Left kidney (tissue), 8 donors: ENCODE measurements at places on chromosomes 5 and 9. TPM values are rescaled to one million over a fixed set of nuclear protein-coding genes. Genes with fewer than 3 reads are reported as not detected.

Gene PTPRD
- 145 TPM for polyA plus RNA-seq

Gene ACOT12
- 1.2 TPM for polyA plus RNA-seq

Gene BHMT
- polyA plus RNA-seq, result 348 TPM

Gene TAS2R1
- 0.42 TPM for polyA plus RNA-seq

Gene TAF11L10
- polyA plus RNA-seq, result not detected

Gene C5orf34
- 8.4 TPM for polyA plus RNA-seq

Gene SLC28A3
- 0.03 TPM for polyA plus RNA-seq

Gene MCTP1
- polyA plus RNA-seq, result 7.7 TPM

Gene CHSY3
- 5.0 TPM for polyA plus RNA-seq

Gene TSTD2
- polyA plus RNA-seq, result 46.8 TPM

- peak; percentile 70 for DNase-seq
Measured at GRCh38 chr5:163504079-163504931, 1.1 kb upstream of the MAT2B start.

- DNase-seq, result no peak
Measured at GRCh38 chr5:80119372-80119771, 84.2 kb downstream of the THBS4 start.

DNA sequence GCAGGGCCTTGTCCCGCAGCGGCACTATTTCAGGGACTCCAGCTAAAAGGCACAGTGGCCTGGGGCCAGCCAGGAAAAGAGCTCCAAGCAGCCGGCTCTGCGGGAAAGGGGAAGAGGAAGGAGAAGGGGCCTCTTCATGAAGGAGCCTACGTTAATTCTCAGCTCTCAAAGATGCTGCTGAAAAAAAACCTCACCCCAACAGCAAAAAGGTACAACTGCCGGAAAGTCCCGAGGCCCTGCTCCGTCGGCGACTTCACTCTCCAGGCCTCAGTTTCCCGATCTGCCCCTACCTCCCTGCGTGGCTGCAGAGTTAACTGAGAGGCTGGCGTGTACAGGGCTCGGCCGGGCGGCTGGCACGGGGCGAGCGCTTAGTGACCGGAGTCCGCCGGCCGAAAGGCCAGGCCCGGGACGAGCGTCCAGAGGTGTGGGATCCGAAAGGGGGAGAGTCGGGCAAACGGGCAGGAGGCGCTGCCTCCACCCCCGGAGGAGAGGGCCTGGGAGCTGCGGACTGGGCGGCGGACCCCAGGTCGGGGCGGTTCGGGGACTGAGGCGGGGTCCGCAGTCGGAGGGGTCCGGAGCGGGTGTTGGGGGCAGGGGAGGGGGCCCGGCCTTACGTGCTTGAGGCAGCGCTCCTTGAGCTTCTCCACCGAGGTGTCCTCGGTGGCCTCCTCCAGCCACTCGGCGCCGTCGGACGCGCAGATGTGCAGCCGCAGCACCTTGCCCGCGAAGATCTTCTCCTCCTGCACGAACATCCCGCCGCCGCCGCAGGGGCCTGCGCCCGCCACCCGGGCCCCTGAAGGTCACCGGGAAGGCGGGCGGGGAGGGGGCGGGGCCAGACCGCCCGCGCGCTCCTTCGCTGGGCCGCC is 529 bp downstream of the UBAC1 start:
- no peak for DNase-seq

DNA sequence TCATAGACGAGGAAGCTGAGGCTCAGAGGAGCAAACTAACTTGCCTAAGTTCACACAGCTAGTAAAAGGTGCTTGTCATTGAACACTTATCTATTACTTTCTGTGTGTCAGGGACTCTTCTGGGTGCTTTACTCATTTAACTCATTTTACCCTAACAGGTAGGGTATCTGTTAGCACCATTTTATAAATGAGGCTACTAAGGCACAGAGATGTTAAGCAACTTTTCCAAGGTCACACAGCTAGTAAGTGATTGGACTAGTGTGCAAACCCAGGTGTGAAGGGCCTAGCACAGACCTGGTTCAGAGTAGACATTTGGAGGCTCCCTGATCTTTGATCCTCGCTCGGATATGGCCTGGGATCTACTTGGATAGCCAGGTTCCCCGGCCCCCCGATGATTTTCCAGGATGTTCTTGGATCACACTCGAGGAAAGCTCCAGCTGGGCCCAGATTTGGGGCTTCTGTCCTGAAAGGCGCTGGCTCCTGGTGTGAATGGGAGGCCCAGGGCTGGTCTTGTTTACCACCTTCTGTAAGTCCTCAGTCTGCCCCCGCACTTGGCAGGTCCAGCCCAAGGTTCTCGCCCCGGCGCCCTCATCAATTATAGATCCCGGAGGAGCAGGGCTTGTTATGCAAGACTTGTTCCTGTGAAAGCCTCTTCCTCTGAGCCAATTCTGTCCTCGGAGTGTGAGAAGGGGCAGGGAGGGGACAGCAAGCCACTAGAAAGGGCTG is 37.5 kb downstream of the GSN start:
- DNase-seq, result no peak

DNA sequence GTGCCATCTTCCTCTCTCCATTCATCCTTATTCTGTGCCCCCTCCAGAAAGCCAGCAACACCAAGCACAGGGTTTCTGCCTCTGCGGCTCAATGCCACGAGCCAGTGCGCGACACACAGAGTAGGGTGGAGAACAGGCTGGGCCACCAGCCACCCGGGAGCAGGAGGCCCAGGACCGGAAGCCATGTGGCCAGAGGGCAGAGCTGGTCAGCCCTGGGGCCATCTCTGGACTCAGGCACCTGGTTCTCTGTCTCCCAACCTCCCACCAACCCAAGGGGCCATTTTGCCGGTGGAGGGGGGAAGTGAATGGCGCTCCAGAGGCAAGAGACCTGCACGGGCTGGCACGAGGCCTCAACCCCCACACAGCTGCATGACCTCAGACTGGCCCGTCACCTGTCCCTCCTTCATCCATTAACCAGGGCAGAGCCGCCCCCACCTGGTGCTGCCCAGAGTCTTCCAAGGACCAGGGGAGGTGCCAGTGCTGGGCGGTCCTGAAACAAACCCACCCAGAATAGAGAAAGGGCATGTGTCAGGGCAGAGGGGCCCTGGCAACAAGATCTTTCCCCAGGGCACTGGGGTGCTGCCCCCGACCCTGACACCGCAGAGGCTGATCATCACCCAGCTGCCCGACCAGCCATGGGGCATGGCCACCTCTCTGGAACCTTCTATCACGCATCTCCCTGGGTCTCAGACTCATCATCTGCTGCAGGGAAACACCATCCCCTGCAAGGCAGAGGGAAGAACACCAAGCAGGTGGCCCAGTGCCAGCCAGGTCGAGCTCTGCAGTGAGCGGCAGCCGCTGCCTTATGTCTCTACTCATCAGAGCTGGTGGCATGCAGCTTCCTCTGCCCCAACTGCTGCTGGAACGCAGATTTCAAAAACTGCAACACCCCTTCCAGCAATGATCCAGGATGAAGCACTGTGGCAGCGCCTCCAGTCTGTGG is 11.9 kb downstream of the VAV2 start:
- no peak for DNase-seq

DNA sequence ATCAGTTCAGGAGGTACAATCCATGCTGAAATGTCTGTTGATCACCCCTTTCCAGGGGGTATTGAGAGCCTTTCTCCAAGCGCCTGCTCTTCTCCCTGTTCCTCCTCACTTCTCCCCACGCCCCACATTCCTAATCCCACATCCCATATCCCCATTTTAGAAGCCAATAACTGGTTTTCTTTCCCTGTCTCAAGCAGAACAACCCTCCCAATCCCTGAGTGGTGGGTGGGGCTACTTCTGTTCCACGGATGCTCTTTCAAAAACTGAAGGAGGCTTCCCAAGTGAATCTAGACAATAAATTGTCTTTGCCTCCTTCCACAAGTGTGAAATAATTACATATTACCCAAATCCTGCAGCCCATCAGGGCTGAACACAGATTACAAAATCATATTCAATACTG is 77.0 kb upstream of the SEMA6A start:
- no peak for DNase-seq

- no peak for DNase-seq
Measured at GRCh38 chr5:150665044-150665443, 4.0 kb downstream of the MYOZ3 start.

- DNase-seq, result no peak
Measured at GRCh38 chr5:80961376-80962281, 1.5 kb downstream of the RASGRF2 start.

DNA sequence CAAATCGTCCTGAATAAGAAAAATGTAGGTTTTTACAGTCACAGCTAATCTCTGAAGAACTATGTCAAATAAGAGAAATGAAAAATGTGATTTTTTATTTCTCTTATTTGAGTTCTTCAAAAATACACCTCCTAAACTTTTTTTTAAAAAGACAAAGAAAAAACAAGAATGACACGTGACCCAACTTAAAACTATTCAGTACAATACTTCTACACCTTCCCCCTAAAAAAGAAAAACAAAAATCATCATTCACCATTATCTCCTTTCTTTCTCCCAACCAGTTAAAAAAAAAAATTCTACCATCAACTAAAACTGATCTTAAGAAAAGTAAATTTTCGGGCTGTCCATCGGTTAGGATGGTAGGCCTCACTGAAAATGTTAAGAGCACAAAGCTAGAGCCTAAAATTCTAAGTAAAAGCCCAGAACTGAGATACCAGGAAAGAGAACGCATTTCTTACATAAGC is 2.1 kb downstream of the RNF145 start:
- no peak for DNase-seq

- no peak for DNase-seq
Measured at GRCh38 chr5:137665678-137666460, 70.0 kb downstream of the KLHL3 start.

DNA sequence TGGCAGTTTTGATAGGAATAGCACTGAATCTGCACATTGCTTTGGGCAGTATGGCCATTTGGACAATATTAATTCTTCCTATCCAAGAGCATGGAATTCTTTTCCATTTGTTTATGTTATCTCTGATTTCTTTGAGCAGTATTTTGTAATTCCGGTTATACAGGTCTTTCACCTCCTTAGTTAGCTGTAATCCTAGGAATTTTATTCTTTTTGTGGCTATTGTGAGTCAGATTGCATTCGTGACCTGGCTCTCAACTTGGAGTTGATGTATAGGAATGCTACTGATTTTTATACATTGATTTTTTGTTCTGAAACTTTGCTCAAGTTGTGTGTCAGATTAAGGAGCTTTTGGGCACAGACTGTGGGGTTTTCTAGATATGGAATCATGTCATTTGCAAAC is 24.0 kb downstream of the TMEM161B start:
- DNase-seq, result no peak

DNA sequence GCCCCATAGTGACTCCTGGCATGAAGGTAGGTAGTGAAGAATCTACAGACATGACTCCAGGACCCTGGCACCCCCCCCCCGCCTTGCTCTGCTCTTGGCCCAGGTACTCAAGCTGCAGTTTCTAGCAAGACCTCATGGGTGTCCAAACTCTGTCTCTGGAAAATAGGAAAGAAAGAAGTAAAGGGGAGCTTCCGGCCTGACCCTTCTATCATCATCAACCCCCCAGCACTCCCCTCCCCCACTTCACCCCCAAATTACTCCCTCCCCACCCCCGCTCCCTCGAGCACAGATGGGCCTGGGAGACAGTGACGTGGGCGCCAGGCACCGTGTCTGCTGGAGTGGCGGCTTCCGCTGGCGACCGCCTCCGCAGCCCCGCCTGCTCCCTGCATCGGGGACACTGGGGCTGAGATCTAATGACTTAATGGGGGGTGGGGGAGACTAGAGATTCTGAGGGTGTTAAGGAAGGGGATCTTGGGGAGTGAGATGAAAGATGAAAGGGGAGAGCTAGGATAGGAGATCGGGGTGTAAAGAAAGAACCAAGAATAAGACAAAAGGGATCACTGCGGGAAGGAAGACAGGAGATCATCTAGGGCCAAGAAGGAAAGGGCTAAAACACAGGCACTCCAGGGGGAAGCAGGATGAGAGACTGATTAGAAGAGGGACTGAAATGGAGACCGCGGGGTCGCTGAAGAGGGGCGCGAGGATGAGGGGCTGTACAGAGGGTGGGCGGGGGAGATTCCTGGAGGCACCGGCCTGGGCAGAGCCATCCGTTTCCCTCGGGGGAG is 1.1 kb upstream of the DNAJB5 start:
- no peak for DNase-seq

GRCh38 chr5:116522356-116523136 is 52.1 kb downstream of the SEMA6A start:
- no peak for DNase-seq

GRCh38 chr5:74266836-74267235 is 373.7 kb downstream of the ENC1 start:
- DNase-seq, result no peak

GRCh38 chr9:127943011-127943662 is 5.5 kb upstream of the DPM2 start:
- no peak for DNase-seq

- DNase-seq, result no peak
Measured at GRCh38 chr9:86405926-86406325, 51.7 kb upstream of the TUT7 start.

DNA sequence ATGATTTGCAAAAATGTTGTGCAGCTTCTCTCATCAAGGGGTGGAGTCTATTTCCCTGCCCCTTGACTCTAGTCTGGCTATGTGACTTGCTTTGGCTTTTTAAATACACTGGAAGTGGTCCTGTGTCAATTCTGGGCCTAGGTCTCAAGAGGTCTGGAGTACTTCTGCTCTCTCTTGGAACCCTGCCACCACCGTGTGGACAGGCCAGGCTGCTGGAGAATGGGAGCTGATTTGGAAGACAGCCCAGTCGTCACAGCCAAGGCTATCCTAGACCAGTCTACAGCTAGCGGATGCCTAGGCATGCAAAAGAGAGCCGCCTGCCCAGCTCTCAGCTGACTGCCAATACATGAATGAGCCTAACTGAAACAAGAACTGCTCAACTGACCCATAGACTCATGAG is 56.7 kb upstream of the CLINT1 start:
- DNase-seq, result no peak

DNA sequence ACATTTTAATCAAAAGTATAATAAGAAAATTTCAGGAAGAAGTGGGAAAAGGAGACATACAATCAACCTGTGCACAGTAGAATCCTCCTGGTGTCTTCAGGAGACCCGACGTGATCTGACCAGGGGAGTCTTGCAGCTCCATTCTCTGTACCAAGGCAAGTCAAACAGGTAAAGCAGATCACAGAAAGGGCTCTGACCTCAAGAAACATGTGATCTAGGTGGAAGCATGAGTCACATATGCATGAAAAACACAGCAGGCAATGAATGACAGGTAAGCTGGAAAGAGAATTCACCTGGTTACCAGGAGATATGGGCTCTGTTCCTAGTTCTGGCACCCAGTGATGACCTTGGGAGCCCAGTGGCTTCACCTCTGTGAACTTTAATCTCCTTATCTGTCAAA is 19.4 kb upstream of the FABP6 start:
- no peak for DNase-seq

- no peak for DNase-seq
Measured at GRCh38 chr5:166341740-166342337, 1949.6 kb upstream of the WWC1 start.

- no peak for DNase-seq
Measured at GRCh38 chr5:174500636-174501035, 223.7 kb upstream of the MSX2 start.

GRCh38 chr5:14238272-14238671 is 95.1 kb downstream of the TRIO start:
- DNase-seq, result no peak
